ENCODE measurements at places on chromosomes 6 and 20. TPM values are rescaled to one million over a fixed set of nuclear protein-coding genes. Genes with fewer than 3 reads are reported as not detected.

GRCh38 chr20:62609279-62609720 is 33.0 kb upstream of the SLCO4A1 start:
- no peak for DNase-seq

SLC22A23 gene
- polyA plus RNA-seq = 6.3 TPM

- DNase-seq = no peak
Observed at GRCh38 chr20:54221996-54222890, 14.4 kb downstream of the PFDN4 start.

LRRC1 gene
- polyA plus RNA-seq = 5.2 TPM

GRCh38 chr6:13398069-13398381 is 69.7 kb upstream of the TBC1D7 start:
- DNase-seq = no peak

- no peak for DNase-seq
Observed at GRCh38 chr6:145562771-145563615, 172.3 kb downstream of the EPM2A start.

WFDC12 gene
- not detected for polyA plus RNA-seq

DNA sequence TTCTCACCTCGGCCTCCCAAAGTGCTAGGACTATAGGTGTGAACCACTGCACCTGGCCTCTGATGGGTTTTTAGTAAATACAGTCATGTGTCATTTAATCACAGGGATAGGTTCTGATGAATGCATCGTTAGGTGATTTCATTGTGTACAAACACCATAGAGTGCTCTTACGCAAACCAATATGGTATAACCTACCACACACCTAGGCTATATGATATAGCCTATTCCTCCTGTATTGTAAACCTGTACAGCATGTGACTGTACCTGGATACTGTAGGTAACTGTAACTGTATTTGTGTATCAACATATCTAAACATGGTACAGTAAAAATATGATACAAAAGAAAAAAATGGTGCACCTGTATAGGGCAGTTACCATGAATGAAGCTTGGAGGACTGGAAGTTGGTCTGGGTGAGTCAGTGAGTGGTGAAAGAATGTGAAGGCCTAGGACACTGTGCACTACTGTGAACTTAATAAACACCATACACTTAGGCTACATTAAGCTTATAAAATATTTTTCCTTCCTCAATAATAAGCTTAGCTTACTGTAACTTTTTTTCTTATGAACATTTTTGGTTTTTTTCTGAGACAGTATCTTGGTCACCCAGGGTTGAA is 10.0 kb downstream of the BICRAL start:
- DNase-seq = no peak

GRCh38 chr20:63531686-63532448 is 5.3 kb downstream of the PTK6 start:
- DNase-seq = no peak

GRCh38 chr6:159913862-159914564 is 23.2 kb downstream of the MAS1 start:
- DNase-seq = no peak

GRCh38 chr20:42656130-42656529 is 533.6 kb downstream of the PTPRT start:
- no peak for DNase-seq

ZNF311 gene
- polyA plus RNA-seq = 0.29 TPM

GRCh38 chr6:123829302-123829953 is 25.8 kb downstream of the NKAIN2 start:
- DNase-seq = peak; percentile 0

TRIM31 gene
- 3.3 TPM for polyA plus RNA-seq

- no peak for DNase-seq
Observed at GRCh38 chr6:36526066-36526465, 21.2 kb downstream of the STK38 start.

OR2J3 gene
- polyA plus RNA-seq = not detected

GRCh38 chr6:33642897-33643296 is 21.8 kb downstream of the ITPR3 start:
- no peak for DNase-seq

DNA sequence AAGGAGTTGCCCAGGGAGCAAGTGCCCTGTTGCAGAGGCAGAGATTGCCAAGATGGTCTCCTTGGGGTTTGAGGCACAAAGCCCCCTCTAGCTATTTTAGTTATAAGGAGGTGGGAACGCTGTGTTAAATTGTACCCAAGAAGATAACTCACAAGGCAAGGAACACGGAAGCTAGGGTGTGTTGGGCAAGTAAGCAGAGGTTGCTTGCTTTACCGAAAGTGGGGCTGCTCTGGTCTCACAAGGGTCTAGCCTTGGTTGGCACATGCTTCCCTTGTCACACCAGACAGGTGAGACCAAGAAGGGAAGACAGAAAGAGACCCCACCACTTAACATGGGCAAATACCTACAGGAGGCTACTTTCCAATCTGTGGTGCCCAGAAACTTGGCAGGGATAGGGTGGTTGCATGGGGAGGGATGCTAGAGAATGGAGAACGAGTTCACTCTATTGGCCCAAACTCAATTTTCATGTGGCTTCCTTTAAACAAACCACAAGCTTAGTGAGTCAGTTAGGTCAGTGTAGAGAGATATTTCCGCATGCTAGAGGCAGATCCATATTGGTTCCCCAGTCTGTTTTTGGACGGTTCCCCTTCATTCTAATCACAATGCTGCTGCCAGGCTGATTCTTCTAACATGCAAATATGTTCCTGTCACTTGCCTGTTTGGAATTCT is 42.4 kb downstream of the PLAGL1 start:
- no peak for DNase-seq

PSMA7 gene
- 511 TPM for polyA plus RNA-seq

DNA sequence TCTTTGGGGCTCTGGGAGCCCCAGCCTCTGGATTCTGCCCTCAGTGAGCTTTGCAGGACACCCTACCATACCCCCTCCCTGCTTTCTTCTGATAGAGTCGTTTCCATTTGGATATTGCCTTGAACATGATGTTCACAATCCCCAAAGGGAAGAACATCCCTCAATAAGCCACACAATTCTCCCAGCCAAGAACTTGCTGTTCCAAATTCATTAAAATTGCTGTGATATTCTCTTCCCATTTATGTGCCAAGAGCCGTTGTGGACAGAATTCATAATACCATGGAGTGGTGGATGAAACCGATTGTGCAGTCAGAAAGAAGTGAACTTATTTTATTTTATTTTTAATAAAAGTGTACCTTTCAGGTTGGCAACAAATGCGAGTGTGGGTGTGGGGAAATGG is 95.8 kb downstream of the DHX35 start:
- no peak for DNase-seq

SSTR4 gene
- not detected for polyA plus RNA-seq

PRR18 gene
- 0.08 TPM for polyA plus RNA-seq

GRCh38 chr6:1908784-1909183 is 299.1 kb downstream of the FOXC1 start:
- DNase-seq = no peak

FAM83B gene
- polyA plus RNA-seq = not detected

HSPA12B gene
- 1.1 TPM for polyA plus RNA-seq

HCK gene
- polyA plus RNA-seq = not detected

DNA sequence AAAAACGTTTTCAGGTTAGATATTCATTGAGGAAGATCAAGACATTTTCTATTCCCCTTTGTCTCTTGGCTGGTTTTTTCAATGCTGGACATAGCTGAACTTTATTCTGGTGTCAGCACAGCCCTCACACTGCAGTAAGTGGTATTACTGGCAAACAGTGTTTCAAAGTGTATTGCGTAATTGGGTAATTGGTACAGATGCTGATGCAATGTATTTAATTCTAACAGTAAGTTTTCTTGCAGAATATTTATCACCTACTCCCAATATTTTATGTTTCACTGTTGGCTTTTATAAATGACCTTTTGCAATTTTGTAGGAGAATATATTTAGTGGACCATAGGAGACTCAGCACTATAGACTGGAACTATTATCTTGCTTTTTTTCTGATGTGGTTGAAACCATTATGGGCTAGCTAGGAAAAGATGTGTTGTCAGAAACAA is 287.6 kb upstream of the SOX4 start:
- DNase-seq = no peak

- no peak for DNase-seq
Observed at GRCh38 chr20:59273739-59274357, 26.6 kb upstream of the EDN3 start.

ISM1 gene
- polyA plus RNA-seq = 0.39 TPM

HRH3 gene
- not detected for polyA plus RNA-seq

DNA sequence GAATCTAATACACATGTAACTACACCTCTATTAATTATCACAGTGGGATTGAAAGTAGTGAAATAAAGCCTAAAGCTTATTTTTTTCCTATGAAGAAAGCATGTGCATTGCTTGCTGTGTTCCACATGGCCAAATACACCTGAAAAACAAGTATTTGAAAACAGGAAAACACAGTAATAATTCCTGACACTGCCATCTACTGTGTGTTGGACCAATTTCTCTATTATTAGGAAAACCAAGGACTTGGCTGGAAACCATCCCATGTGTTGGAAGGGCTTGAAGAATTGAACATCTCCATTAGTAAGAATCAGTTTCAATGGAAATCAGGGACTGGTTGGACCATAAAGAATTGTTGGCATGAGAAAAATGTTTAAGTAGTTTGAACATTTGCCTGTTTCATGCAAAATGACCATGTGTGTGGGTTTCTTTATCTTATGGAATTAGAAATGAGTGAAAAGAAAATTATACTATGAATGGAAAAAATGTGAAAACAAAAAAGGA is 124.1 kb downstream of the PHF3 start:
- peak; percentile 7 for DNase-seq

DNA sequence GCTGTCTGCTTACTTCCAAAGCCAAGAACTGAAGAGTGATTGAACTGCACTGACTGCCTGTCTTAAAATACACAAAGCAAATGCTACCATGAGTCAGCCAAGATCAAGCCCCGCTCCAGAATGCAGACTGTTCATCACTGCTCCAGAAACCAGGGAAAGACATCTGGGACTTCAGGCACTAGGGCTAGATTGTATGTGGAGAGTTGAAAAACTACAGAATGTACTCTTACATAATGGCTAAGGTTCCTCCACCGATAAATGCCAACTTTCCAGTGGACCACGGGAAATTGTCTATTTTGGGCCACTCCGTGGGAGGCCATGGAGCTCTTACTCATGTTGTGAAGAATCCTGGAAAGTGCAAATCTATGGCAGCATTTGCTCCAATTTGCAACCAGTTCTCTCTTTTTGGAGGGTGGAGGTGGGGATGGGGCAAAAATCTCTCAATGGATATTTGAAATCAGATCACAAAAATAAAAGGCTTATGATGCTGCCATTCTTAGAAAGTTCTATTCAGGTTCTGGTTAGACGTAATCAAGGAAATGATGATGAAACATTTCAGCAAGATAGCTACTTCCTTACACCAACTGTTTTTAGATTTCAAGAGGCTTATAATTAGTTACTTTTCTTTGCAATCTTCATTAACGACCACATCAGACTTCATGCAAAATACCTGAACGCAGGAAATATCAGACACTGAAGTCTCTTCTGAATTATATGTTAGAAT is 11.8 kb upstream of the CAP2 start:
- DNase-seq = peak; percentile 4

Measured in A549 (cell line).